ENCODE measurements at places on chromosomes 7 and 10.

GRCh38 chr7:66837007-66837406 lies 84.0 kb upstream of the TMEM248 start:
- DNase-seq = no peak

DNA sequence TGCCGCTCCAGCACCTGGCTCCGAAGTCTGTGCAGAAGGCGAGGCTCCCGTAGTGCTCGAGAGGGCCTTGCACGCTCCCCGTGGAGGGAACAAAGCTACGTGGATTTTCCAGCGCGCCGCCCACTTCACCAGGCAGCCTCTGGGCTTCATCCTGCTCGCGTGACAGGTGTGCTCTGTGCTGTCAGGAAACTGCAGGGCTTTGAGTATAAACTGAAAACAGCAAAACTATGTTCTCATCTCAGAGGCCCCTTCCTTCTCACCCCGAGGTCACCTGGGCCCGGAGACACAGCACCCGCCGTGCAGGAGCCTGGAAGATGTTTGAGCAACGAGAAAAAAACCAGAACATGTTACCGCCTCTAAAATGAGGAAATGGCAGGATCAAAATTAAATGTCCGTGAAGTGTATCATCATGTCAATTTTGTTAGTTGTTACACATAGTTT lies 17.6 kb upstream of the GPR146 start:
- no peak for DNase-seq

- DNase-seq = no peak
These were observed 38.9 kb upstream of the TOMM7 start for GRCh38 chr7:22861576-22861975.

- no peak for DNase-seq
These were observed 36.4 kb downstream of the ADAP1 start for GRCh38 chr7:918118-918425.
